Kidney epithelial cell (primary cell): ENCODE measurements at places on chromosomes 4 and X. TPM values are rescaled to one million over a fixed set of nuclear protein-coding genes. Genes with fewer than 3 reads are reported as not detected.

PDGFRA gene
- total RNA-seq, result 0.34 and 2.1 TPM in 2 replicates

FAAH2 gene
- 5.3 and 11.5 TPM in 2 replicates for total RNA-seq

CYTL1 gene
- 8.2 and 9.4 TPM in 2 replicates for total RNA-seq

MAPK10 gene
- 1.6 and 2.7 TPM in 2 replicates for total RNA-seq

ZFP42 gene
- total RNA-seq, result 8.8 and 9.1 TPM in 2 replicates

FGFR3 gene
- total RNA-seq, result 2.1 and 3.2 TPM in 2 replicates

C4orf54 gene
- not detected in 2 replicates for total RNA-seq

SPANXD gene
- total RNA-seq, result not detected in 2 replicates

RIPPLY1 gene
- not detected in 2 replicates for total RNA-seq

AMMECR1 gene
- total RNA-seq, result 16.0 and 17.3 TPM in 2 replicates

NALF2 gene
- 3.6 and 4.6 TPM in 2 replicates for total RNA-seq

MTTP gene
- 0.07 and 0.08 TPM in 2 replicates for total RNA-seq

MAGEB2 gene
- total RNA-seq, result not detected in 2 replicates

CENPVL2 gene
- total RNA-seq, result 0.96 TPM in 1 of 2 replicates, not detected in the other

TMEM271 gene
- total RNA-seq, result not detected in 2 replicates

MAGEA11 gene
- total RNA-seq, result not detected in 2 replicates

SLC49A3 gene
- 3.4 and 3.7 TPM in 2 replicates for total RNA-seq

RBMXL3 gene
- not detected in 2 replicates for total RNA-seq

PAGE2B gene
- not detected in 2 replicates for total RNA-seq

NHS gene
- 8.6 and 9.8 TPM in 2 replicates for total RNA-seq

STEEP1 gene
- 14.5 and 27.4 TPM in 2 replicates for total RNA-seq

GPR50 gene
- total RNA-seq, result not detected in 2 replicates

AFAP1 gene
- total RNA-seq, result 54.4 and 55.6 TPM in 2 replicates

ZDHHC15 gene
- 1.5 and 1.8 TPM in 2 replicates for total RNA-seq

FOXR2 gene
- not detected in 2 replicates for total RNA-seq

ARMCX2 gene
- 33.5 and 37.5 TPM in 2 replicates for total RNA-seq

ASMTL gene
- 15.9 and 16.3 TPM in 2 replicates for total RNA-seq

KLF8 gene
- total RNA-seq, result 2.6 and 4.4 TPM in 2 replicates

PHOX2B gene
- total RNA-seq, result not detected in 2 replicates

BEND2 gene
- total RNA-seq, result not detected in 2 replicates

SOD3 gene
- total RNA-seq, result 0.75 and 1.2 TPM in 2 replicates

CC2D2A gene
- 18.3 and 28.0 TPM in 2 replicates for total RNA-seq

SRPK3 gene
- 0.08 and 0.27 TPM in 2 replicates for total RNA-seq

NPFFR2 gene
- total RNA-seq, result 6.2 and 7.7 TPM in 2 replicates

OPN1MW3 gene
- total RNA-seq, result not detected in 2 replicates

MAGEC3 gene
- total RNA-seq, result not detected in 2 replicates

TLL1 gene
- total RNA-seq, result 2.9 and 7.9 TPM in 2 replicates

TRIM60 gene
- not detected in 2 replicates for total RNA-seq

ARL9 gene
- total RNA-seq, result 0.29 and 0.68 TPM in 2 replicates

RRAGB gene
- 14.9 and 25.2 TPM in 2 replicates for total RNA-seq

PIR gene
- total RNA-seq, result 1.4 and 4.9 TPM in 2 replicates

RAB9B gene
- total RNA-seq, result 0.33 and 0.34 TPM in 2 replicates

DRD5 gene
- total RNA-seq, result not detected in 2 replicates
